ENCODE measurements at places on chromosomes 5 and 9.

GRCh38 chr9:137407590-137408300 lies 15.2 kb downstream of the EXD3 start:
- no peak for DNase-seq

GRCh38 chr5:141412854-141413539 lies at the start of gene PCDHGA10:
Gene PCDHGA10 (plus strand): TSS chr5:141412987. CDS start chr5:141413176, 189 bp downstream.
- peak; percentile 11 for DNase-seq

- DNase-seq: no peak
Measured at GRCh38 chr5:981456-981855, 27.1 kb upstream of the NKD2 start.

DNA sequence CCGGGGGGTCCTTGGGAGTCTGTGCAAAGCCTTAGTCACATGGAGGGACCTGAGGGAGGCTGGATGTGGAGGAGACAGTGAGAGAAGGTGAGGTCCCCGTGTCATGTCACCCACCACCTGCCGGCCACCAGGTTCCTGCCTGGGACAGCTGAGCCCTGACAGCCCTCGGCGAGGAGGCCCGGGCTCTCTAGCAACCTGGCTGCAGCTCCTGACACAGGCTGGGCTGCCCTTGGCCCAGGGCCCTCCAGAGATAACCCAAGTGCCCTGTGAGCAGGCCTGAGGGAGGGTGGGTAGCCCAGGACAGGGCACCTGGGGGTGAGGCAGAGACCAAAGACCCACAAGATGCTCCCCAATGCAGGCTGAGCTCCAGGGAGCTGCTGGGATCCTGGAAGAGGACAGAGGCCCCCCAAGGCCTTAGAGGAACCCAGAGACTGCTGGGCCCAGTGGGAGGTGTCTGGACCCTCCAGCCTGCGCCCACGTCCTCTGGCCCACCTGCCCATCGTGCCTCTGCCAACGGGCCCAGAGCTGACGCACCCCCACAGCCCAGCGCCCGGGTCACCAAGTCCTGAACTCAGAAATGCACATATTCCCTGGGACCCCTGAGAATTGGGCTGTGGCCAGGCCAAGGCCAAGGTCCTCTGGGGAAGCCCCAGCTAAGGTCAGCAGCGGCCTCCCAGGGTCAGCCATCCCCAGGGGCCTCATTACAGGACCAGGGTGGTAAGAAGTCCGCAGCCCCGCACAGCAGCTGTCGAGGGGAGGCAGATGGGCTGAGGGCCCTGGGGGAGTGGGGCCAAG lies 8.8 kb upstream of the PTGDS start:
- no peak for DNase-seq

DNA sequence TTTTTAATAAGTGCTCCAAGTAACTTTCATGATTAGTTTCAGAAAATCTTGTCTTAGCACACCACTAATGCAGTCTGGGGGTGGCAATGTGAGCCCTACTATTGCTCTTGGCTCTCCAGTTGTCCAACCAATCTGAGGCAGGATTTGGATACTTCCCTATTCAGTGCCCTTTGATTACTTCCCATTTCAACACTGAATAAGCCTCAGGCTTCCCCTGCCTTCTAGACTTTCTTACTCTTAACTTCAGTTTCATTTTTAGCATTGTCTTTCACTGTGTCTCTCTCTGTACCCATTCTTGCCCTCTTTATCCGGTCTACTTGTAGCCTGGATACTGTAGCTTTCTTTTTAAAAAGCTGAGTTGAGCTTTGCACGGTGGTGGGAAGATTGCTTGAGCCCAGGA lies 186.1 kb downstream of the C9orf152 start:
- DNase-seq: peak; percentile 22

Measured in midbrain (tissue), 1 donor.